Daoy (cell line): ENCODE measurements at places on chromosomes 4 and X. TPM values are rescaled to one million over a fixed set of nuclear protein-coding genes. Genes with fewer than 3 reads are reported as not detected.

DNA sequence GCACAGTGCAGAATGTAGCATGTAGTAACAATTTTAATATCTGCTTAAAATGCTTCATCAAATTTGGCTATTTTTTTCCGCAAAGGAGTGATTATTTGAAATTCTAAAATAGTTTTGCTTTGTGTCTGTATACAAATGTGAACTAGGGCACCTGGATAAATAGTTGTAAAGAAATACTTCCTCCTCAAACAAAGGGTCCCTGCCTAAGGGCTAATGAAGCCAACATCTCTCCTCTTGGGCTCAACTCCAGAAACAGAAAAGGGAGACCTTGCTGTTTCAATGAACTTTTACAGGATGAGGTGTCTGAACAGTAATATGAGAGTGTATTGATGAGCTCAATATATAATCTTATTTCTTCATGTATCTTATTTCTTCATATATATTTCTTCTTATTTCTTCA lies 30.8 kb upstream of the SCOC start:
- DNase-seq: no peak

The DSPP gene
- not detected in 2 replicates for total RNA-seq

- DNase-seq: no peak
Observed at GRCh38 chr4:15653420-15653819, 1.7 kb downstream of the FBXL5 start.

The IRS4 gene
- total RNA-seq: 0.03 TPM in 1 of 2 replicates, not detected in the other

The LAMTOR3 gene
- total RNA-seq: 18.9 and 25.6 TPM in 2 replicates

GRCh38 chr4:55125087-55125721 lies at the start of gene KDR:
TSS of gene KDR (minus strand) at chr4:55125595. CDS start at chr4:55125293, 302 bp downstream.
- peak; percentile 9 for DNase-seq

DNA sequence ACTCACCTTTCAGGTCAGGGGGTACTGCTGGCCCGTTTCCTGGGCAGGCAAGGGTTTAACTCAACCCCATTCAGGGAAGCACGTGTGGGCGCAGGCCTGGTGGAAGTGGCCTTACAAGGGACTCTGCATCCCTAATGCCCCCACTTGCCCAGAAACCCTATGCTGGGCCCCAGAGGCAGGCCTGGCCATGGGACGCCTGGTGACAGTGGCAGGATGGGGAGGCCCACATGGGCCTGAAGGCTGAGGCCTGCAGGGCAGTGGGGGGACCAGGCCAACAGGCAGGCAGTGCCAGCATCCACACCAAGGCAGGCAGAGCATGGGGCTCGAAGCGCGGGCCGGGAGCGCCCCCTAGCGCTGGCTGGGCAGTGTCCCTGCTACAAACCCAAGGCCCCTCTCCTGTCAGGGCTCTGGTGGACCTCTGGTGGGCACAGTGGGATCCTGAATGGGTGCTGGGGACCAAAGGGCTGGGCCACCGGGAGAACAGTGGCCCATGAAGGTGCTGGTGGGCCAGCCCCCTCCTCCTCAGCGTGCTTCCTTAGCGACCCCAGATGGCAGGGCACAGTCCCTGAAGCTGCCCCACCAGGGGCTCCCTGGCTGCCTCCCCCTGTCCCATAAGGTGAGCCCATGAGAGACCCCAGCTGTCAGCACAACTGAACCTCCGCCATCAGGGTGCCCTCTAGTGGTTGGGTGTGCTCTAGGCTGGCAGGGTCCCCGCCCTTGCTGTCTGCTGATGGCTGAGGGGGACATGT lies 16.8 kb downstream of the FGFR3 start:
- peak; percentile 82 for DNase-seq

GRCh38 chr4:81508411-81509185 lies 36.9 kb upstream of the RASGEF1B start:
- DNase-seq: no peak

The C4orf36 gene
- total RNA-seq: 0.40 and 4.1 TPM in 2 replicates

DNA sequence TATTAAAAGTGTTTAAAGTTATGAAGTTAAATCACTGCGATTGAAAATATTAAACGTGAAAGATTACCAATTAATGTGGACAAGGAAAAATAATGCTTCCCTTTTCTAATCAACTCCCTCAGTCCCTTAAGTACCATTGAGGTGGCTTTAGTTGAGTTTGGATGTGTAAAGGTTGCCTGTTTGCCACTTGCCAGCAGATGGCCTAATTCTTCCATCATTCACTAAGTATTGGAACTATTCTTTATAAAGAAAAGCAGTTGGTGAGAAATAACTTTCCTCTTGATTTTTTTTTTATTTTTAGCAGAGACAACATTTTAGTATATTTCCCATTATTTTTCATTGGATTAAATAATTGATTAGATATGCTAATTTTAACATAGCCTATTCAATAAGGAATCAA lies 295.9 kb upstream of the TACR3 start:
- DNase-seq: no peak

The EOLA2 gene
- 16.6 and 21.0 TPM in 2 replicates for total RNA-seq

The ATP8A1 gene
- total RNA-seq: 0.98 and 1.7 TPM in 2 replicates

The ZAR1 gene
- 0.11 TPM in 1 of 2 replicates, not detected in the other for total RNA-seq

- DNase-seq: no peak
Observed at GRCh38 chr4:24570574-24571236, 13.6 kb downstream of the DHX15 start.

The RNF212 gene
- total RNA-seq: not detected in 2 replicates

DNA sequence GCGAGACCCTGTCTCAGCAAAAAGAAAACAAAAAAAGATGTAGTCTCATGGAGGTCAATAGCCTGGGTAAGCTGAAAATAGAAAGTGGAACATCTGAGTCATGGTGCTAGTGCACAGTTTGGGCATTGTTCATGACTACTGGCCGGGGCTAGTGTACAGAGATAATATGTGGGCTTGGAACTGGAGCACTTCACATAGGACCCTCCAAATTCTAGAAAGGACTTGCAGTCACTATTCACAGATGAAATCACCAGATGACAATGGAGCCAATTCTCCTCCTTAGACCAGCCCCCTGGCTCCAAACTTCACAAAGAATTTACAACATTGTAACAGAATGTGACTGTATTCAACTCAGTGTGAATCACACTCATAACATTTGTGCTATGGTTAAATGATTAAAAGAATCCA lies 367.8 kb upstream of the SLC7A11 start:
- DNase-seq: peak; percentile 15

GRCh38 chrX:39757971-39758370 lies 339.8 kb downstream of the BCOR start:
- DNase-seq: peak; percentile 15

GRCh38 chrX:78673246-78673645 lies 14.1 kb upstream of the RTL3 start:
- DNase-seq: no peak

- peak; percentile 19 for DNase-seq
Observed at GRCh38 chr4:53987761-53988171, 76.6 kb downstream of the CHIC2 start.

DNA sequence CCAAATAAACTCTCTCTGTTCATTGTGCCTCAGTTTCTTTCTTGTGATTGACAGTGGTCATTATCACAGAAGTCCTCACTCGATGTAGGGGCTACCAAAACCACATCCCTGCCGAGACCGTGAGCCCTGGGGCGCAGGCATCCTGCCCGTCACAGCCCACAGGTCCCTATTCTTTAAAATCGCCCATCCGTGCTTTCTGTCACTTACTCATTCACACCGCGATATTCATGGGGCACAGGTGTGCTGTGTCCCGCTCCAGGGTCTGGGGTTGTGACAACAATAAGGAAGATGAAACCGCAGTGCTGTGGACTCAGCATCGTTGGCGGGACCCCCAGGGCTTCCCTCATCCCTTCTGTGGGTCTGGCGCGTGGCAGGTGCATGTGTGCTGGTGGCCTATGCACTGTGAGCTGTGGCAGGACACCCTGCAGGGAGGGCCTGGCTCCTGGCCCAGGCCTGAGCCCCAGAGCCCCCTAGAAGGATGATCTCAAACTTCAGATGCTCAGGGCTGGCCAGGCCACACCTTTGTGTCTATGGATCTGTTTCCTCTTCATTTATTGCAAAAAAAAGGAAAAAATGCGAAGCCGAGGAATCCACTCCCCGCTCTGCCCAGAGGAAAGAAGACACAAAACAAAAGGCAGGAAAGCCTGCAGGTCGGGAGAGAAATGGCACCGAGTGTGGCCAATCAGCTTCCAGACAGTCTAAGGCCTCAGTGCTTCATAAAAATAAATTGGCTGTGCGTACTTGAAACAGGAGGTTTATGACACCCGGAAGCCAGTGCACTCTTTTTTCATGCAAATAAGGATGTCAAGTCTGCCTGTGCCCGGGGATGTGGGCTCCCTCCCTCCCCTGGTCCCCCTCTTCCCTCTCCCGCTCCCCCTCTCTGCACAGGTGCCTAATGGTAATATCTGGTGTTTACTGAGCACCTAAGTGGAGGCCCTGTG lies 109.5 kb upstream of the ADRA2C start:
- no peak for DNase-seq
